ENCODE measurements at places on chromosomes 12 and 14.

DNA sequence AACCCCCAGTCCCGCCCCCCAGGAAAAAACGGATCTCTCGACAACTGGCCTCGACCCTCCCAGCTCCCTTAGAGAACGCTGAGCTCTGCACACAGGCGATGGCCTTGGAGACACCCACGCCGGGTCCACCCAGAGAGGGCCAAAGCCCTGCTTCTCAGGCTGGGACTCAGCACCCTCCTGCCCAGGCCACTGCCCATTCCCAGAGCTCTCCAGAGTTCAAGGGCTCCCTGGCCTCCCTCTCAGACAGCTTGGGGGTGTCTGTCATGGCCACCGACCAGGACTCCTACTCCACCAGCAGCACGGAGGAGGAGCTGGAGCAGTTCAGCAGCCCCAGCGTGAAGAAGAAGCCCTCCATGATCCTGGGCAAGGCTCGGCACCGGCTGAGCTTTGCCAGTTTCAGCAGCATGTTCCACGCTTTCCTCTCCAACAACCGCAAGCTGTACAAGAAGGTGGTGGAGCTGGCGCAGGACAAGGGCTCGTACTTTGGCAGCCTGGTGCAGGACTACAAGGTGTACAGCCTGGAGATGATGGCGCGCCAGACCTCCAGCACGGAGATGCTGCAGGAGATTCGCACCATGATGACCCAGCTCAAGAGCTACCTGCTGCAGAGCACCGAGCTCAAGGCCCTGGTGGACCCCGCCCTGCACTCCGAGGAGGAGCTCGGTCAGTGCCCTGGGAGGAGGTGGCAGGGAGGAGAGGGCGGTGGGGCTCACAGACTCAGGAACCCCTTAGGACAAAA is 95.8 kb downstream of the LGMN start:
- no peak for DNase-seq

- no peak for DNase-seq
These were observed 55.5 kb downstream of the ANO2 start for GRCh38 chr12:5889381-5890047.

DNA sequence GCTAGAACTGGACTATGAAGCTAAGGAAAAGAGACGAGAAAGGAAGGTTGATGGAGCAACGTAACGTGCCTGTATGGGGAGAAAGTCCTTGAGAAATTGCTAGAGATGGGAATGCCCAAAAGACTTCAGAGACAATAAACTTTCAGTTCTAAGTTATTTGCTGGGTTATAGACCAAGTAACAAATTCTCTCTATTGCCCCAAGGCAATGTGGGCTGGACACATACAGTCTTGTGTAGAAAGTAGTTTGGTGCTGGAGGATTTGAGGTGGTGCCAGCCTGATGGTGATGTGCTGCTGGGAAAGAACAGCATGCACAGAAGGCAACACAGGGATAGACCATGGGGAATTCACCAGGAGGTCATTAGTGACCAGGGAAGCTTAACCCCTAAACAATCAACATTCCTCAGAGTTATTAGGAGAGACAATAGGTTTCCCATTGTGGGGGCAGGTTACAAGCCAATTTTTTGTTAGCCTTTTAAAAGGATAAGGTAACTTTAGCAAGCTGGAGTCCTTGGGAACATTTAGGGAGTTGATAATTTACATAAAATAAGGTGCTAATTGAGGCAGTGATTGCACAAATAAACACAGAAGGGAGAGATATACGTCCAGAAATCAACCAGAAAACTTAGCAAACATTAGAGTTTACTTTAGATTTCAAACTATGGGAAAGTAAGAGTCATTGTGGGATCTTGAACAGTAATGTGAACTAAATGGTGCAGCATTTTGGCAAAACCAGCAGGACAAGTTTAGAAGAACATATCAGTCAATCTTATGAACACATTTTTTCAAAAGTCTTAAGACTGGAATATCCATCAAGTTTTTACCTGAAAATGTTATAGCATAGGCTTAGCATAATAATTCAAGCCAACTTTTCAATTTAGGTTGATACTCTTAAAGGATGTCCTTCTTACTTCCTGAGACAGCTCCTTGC is 61.4 kb downstream of the LMNTD1 start:
- DNase-seq = no peak

GRCh38 chr12:73124480-73124879 is 852.3 kb downstream of the TRHDE start:
- no peak for DNase-seq

DNA sequence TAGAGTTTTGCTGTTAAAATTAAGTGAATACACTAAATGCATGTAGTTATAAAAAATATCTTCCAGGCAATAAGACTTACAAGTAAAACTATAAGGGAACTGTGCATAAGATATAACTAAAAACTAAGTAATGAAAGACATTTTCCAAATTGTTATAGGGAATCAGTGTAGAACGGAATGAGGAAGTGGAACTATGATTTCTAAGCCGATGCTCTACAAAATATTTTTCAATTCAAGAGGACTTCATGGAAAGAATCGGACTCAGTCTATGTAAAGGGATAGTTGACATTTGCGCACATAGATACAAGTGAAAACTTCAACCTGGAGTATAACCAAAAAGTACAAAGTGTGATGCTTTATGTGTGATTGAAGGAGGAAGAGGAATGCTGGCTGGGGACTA is 40.1 kb upstream of the KIF21A start:
- no peak for DNase-seq

DNA sequence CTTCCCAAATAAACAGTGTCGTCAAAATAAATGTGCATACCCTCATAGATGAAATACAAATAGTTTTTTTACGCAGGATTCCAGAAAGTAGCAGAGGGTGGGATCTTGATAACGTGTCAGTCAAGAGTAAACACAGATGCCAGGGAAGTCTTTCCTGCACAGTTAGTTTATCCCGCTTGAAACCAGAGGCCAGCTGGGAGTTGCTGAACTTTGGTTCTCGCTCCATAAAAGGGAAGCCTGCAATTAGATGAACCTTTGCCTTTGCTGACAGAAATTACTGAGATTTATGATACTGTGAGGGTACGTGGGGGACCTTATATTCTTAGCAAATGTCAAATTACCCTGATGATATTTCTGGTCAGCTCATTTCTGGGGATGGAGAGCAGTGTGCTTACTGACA is 18.9 kb downstream of the FAR2 start:
- no peak for DNase-seq

GRCh38 chr12:30953257-30953656 is 26.7 kb downstream of the TSPAN11 start:
- DNase-seq = no peak

- DNase-seq = no peak
These were observed 41.0 kb downstream of the DMAC2L start for GRCh38 chr14:50353126-50353525.

GRCh38 chr14:74859757-74860552 is 16.0 kb downstream of the PROX2 start:
- DNase-seq = no peak

DNA sequence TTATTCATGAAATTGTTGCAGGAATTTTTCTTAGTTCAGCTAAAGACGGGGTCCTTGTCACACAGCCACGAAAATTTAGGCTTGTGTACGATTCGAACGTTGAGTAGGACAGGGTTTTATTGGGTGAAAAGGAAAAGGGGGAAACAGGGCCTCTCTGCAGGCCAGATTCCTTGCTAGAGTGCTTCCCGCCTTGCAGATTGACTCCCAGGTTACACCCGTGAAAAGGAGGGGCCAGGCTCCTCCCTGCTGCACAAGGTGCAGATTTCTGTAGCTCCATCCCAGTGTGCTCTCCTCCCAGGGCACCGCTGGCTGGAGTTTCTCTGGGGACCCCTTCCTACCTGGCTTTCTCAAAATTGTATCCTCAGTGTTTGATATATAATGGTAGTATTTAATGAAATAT is 221.5 kb downstream of the ERC1 start:
- no peak for DNase-seq

DNA sequence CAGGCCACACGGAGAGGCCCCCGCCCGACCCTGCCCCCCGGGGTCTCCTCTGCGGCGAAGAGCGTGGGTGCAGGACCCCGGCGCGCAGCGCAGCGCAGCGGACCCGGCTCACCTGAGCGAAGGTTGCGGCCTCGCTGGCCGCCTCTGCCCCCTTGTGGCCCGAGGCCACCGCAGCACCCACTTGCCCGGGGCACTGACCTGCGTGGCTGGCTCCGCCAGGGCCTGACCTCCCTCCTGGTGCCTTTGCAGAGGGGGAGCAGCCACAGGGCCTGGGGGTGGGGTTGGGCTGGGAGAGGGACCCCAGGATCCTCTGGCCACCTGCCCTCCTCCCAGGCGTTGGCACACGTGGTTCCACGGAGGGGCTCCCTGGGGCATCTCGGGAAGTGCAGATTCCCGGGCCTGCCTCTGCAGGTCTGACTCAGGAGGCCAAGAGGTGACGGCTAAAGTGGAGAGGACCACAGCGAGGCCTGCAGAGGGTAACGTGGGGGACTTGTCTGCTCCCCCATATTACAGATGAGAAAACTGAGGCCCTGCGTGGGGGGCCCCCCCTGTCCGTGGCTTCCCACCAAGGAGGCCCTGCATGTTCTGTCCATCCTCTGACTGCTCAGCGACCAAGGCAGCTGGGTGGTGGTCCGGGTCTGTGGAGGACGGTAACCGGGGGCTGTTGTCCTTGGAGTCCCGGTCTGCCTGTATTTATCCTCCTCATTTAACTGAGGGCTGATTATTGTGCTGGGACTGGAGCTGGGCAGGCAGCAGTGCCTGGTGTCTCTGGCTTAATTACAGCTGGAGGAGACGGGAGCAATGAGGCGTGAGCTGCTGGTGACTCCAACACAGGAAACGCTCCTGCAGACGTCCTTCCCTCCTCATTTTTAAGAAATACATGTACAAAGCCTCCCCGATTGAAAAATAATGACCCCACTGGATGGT is 67.9 kb upstream of the BEGAIN start:
- DNase-seq = no peak
